ENCODE measurements at places on chromosomes 4 and X.
A peak's percentile ranks its signal among the peaks of the same experiment; 100 is the strongest.

DNA sequence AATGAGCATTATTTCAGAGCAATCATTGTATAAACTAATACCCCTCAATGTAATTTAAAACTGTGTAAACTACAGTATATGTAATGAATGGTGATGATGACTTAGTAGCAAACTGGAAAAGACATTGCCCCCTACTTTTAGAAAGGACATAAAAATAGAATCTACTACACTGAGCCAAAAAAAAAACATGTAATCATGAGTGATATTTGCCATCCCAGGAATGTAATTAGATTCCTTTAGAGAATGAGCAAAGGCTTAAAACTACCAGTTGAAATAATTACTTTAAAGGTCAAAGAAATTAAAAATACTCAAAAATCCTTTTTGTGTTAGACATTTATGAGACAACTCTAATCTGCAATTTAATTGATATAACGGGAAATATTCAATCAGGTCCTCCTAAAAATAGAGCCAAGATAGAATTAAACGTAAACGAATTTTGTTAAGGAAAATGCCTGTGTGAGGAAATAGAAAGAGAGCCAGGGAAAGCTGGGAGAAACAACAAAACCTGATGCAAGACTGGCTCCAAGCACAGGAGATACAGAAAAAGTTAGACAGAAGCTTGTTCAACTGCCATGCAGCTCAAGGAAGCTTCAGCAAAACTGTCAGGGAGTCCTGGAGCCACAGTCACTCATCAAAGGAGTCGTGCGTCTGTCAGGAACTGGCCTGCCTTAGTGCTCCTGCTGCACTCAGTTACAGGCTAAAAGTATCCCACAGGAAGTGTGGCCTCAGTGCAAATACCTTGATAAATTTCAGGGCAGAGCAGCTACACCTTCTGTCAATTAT, 655.7 kb upstream of the INTU start:
- DNase-seq = peak; percentile 15

GRCh38 chr4:180828455-180829018, 1414.7 kb upstream of the TENM3 start:
- peak; percentile 38 for DNase-seq

DNA sequence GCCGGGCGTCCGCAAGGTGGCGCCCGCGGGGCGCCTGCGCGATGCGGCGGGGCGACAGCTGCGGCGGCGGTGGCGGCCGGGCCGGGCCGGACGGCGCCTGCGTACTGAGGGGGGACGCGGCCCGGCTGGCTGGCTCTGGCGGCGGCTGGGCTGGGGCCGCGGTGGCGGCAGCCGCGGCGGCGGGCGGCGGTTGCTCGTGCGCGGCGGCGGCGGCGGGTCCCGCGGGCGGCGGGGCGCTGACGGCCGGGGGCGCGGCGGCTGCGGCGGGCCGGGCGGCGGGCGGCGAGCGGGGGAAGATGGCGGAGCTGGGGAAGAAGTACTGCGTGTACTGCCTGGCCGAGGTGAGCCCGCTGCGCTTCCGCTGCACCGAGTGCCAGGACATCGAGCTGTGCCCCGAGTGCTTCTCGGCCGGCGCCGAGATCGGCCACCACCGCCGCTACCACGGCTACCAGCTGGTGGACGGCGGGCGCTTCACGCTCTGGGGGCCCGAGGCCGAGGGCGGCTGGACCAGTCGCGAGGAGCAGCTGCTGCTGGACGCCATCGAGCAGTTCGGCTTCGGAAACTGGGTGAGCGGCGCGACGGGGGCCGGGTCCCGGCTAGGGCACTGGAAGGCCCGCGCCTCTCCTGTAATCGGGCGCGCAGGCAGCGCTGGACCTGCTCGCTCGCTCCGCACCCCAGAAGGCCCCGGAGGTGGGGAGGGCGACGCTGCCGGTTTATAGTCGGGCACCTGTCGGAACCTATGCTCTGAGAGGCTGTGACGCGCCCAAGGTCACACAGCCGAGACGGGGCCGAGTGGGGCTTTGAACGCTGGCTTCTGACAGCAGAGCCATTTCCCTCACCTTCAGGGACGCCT, at the start of gene TADA2B:
TADA2B (plus strand) TSS at position 89 of the 853 bp plus-strand sequence; CDS start at position 297, 208 bp downstream.
- peak; percentile 46 for DNase-seq

DNA sequence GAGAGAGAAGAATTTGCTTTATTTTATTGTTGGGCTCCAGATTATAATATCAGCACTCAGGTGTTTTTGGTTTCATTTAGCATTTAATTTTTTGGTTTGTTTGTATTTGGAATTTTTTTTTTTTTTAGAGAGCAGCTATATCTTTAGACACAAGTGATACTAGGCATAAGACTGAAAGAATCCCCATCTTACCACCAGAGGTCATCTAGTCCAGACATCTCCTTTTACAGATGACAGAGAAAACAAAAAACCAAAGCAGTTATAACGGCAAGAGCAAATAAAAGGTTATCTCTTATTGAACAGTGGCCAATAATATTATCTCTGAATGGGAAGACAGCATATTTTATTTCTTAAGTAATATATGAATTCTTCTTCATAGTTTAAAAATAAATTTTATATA, 22.8 kb downstream of the USP38 start:
- no peak for DNase-seq

DNA sequence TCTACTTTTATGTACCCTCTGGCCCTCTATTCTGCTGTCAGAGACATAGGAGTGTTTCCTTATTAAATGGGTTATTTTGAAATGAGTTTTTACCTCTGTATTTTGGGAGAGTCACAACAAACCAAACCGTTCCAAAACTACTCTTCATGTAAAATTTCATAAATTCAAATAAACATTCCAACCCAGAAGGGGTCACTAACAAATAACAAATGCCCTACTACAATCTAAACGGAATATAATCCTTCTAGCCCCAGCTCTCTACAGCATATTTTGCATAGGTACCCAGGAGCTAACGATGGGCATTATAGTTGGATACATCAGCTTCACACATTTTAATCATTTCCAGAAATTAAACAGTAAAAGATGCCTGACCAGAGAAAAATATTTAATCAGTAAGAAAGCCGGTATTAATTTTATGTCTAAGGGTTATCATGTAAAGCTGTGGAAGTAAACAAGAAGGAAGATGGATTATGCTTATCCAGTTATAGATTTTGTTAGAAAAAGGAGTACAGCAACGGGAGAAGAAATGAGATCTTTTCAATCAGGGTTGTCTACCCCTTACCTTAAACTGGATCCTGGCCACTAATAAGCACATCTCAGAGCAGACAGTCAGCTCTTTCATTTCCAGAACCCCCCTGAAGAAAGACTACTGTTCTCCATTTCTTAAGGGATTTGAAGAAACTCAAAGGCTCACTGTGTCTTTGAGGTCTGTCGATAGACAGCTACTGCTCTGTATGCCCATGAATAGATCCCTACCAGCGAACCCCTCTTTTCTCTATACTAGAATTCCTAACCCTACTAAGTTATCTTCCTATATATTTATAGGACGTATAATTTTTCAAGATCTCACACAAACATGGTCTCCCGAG, 1.2 kb downstream of the UGDH start:
- no peak for DNase-seq

- DNase-seq = no peak
These were observed 87.9 kb downstream of the FRAS1 start for GRCh38 chr4:78145008-78145407.

DNA sequence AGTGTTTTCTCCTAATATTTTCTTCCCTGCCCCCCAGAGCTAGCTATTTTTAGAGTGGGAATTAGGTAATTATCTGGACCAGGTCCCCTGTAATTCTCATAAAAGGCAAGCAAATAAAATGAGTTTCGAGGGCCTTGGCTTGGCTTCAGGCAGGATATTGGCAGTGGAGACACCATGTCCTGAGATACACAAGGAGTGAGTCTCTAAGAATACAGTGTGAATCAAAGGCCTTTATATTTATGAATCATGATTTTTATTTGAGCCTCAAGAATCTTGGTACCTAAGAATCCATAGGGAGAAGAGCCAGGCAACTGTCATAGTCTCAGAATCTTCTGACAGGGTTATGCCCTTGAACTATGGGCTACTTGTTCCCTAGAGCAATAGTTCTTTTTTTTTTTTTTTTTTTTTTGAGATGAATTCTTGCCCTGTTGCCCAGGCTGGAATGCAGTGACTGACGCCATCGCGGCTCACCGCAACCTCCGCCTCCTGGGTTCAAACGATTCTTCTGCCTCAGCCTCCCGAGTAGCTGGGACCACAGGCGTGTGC, 205.4 kb downstream of the LDB2 start:
- DNase-seq = no peak

GRCh38 chr4:109410226-109410625, 23.4 kb upstream of the SEC24B start:
- DNase-seq = no peak

DNA sequence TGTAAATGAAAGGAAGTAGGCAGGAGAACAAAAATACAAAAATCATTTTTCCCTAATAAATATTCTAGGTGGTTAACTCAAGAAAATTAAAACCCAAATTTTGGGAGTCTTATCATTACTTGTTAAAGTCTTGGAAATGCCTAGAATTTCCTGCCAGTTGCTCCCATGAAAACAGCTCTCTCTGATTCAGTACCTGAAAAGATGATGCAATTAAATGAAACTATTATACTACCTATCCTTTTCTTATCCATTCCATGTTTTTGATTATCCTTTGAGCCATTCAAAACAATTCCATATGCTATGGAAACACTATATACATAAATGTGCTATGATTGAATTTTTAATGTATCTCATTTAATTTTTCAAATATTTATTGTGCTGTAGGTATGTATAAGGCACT, 50.5 kb upstream of the AMELX start:
- no peak for DNase-seq

- DNase-seq = no peak
These were observed 15.0 kb downstream of the SLAIN2 start for GRCh38 chr4:48356355-48356754.

GRCh38 chr4:84803720-84804119, 162.8 kb downstream of the WDFY3 start:
- no peak for DNase-seq

DNA sequence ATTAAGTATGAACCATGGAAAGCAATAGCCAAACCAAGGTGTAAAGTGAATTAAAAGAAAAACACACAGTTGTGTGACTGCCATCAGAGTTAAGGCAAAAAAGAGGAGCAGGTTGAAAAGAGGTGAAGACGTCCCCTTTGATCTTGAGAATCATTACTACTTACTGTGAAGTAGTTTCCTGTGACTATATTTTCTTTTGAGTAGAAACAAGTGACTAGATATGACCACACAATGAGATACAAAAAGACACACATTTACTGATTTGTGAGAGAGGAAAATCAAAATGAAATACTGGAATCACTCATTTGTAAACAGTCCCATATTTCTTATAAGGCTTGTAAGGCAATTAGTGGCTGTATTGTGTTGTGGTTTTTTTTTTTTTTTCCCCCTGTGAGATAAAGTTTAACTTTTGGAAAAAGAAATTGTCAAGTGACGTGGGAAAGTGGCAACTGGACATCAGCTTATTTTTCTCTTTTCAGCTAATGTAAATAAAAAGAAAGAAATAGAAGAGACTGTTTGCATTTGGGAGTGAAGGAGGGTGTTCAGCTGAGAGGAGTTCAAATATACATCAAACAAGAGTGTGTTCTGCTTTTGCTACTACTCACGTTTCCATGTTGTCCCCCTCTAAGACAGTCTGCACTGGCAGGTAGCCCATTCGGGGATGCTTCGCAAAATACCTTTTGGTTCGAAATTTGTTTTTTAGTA, 106.4 kb upstream of the FTHL17 start:
- DNase-seq = no peak

- no peak for DNase-seq
These were observed 550.5 kb downstream of the PDHA2 start for GRCh38 chr4:96390404-96390803.

- no peak for DNase-seq
These were observed 38.5 kb downstream of the LRP2BP start for GRCh38 chr4:185357211-185357610.

GRCh38 chr4:1164956-1165545, 7.3 kb downstream of the SPON2 start:
- no peak for DNase-seq

- DNase-seq = no peak
These were observed 159.5 kb downstream of the SHOX start for GRCh38 chrX:790041-790506.

- no peak for DNase-seq
These were observed 248.2 kb upstream of the TEX13A start for GRCh38 chrX:105468741-105469140.

- DNase-seq = no peak
These were observed 19.0 kb upstream of the DCX start for GRCh38 chrX:111431001-111431400.

- DNase-seq = no peak
These were observed 512.5 kb upstream of the SLIT2 start for GRCh38 chr4:19739101-19739651.
